OCI-M1 (cell line): ENCODE measurements at places on chromosomes 5 and 9.
A peak's percentile ranks its signal among the peaks of the same experiment; 100 is the strongest.

- no peak for DNase-seq
Measured at GRCh38 chr9:13923381-13923780, 390.6 kb downstream of the NFIB start.

DNA sequence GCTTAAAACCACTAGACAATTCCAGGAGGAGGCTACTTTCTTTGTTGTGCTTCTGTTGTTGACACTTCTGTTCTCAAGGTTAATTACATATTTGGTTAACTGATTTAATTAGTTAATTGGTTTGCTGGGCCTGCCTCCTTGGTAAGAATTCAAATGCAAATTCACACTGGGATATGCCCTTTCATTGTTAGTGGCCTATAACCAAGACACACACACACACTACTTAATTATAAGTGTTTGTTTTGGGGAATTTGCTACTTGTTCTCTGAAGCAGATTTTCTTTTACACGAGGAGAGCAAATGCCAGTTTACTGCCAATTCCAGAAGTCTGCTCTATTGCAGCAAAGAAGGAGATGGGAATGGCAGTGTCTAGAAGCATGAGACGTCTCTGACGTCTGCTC, 101.6 kb upstream of the BASP1 start:
- DNase-seq: no peak

DNA sequence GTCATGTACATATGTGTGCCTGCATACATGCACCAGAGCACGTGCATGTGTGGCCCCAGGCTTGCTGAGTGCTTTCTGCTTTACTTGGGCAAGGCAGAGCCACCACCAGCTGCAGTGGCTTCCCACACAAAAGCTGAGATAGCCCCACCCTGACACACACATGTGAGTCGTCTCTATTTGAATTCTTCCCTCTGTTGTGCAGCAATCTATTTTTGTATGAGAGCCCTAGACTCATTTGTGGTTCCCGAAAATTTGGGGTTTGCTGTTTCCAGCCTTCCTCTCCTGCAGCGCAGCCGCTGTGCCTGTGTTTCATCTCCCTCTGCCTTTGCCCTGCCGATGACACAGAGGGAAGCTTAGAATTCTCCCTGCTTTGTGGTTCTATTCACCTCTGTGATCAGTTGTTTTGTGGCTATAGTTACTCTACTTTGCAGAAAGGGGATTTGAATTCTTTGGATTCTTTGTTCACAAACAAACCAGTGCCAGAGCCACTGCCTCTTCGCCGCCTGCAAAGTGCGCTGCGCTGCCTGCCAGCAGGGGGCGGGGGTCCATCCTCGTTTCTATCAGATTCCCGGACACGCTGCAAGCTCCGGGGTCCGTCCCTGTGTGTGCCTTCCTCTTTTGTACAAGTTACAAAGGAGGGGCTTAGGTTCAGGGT, 95.8 kb upstream of the DAP start:
- DNase-seq: peak; percentile 44

GRCh38 chr5:132646583-132647266, 11.2 kb upstream of the IL13 start:
- no peak for DNase-seq

DNA sequence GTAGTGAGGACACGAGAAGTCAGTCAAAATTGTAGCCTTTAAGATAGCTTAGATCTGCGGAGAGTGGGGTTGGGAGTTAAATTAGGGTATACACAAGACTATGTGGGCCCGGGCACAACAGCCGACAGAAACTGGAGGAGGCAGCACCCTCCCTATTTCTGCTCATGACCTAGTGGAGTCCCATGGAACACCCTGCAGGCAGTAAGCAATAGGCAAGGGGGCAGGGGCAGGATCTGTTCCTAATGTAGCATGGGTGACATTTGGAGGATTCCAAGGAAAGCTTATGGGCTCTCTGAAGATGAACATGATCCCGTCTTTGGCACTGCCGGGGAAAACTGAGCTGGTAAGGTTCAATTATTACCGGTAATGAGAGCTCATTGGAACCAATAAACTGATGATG, 67.0 kb downstream of the FEM1C start:
- DNase-seq: no peak

DNA sequence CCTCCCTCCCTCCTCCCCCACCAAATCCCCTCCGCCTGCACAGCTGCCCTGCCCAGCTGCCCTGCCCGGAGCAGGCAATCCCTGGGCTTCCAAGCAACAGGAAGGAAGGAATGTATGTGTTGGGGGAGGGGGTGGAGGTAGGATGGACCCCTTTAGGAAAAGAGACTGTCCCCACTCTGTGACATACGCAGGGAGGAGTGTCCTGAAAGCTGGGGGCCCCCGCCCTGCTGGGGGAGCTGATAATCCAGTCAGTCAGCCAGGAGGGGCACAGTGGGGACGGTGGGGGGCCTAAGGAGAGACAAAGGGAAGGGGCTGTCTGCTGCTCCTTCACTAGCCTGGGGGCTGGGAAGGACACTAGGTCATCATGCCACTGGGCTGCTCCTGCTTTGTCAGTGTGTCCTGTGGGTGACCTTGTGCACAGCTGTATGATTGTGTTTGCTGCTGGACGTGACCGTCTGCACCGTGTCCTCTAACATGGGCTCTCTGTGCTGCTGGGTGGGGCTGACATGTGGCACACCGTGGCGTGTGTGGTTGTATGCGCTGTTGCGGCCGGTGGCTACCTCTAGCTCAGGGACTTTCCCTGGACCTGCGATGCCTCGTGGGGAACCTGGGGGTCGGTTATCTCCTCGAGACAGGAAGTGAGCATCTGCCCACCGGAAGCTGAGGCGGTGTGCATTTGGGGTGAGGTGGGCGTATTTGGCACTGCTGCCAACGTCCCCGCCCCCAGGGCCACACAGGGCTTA, 3.0 kb downstream of the N4BP3 start:
- peak; percentile 13 for DNase-seq

GRCh38 chr5:128965638-128966302, 482 bp downstream of the SLC27A6 start:
- DNase-seq: no peak

DNA sequence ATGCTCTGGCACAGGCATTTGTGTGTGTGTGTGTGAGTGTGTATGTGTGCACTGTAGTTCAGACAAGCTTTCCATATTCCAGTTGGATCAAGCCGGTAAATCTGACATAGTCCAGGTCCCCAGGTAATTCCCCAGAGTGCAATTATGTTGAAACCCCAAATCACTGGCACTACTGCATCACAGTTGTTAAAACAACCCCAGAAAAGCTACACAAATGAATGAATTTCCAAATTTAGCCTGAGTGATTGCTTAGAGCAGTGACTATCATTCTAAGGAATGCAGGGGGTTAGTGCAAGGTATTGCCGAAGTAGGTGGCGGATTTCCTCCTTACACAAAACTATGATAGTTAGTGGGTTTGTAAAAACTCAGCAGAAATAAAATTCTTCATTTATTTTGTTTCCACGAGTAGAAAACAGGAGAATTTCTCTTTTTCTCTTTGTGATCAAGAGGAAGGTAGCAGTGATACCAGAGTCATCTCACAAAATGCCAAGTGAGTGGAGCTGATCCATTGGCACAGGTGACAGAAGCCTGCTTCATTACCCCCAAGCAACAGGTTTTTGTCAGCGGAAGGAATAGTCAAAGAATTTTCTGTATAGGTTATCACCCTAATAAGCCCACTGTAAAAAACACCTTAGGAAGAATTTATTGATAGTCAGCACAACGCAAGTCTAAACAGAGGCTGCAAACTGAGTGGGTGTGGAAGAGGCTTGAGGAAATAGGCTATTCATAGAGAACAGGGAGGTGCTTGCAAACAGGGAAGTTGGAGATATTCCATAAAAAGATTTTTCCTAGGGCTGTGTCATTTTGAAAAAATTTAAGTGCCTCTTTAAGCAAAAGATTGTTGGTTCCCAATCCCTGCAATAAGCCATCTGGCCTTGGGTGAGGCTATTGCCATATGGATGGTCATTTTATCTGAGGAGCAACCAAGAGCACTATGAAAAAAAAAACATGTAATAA, 385.1 kb downstream of the CHSY3 start:
- DNase-seq: no peak

GRCh38 chr9:33202018-33202417, 34.9 kb upstream of the B4GALT1 start:
- DNase-seq: no peak

- no peak for DNase-seq
Measured at GRCh38 chr5:172530878-172531703, 76.8 kb upstream of the SH3PXD2B start.

GRCh38 chr5:91118796-91119195, 264.3 kb downstream of the ARRDC3 start:
- DNase-seq: no peak

- no peak for DNase-seq
Measured at GRCh38 chr5:73687357-73687756, 61.4 kb downstream of the ARHGEF28 start.

DNA sequence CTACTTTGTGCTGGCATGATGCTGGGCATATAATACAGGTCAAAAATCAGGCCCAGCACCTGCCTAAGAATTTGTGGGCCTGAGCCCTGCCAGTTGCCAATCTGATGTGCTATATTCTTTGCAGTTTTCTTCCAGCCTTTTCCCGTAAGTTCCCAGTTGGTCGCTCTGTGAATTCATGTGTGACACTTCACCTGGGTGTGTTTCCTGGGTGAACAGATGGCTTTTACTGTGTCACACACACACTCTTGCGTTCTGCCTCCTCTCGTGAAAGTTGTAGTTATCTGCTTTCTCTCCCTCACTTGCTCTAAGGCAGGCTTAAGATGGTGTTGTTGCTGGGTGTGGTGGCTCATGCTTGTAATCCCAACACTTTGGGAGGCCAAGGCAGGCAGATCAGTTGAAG, 153.5 kb upstream of the DMRT1 start:
- no peak for DNase-seq

DNA sequence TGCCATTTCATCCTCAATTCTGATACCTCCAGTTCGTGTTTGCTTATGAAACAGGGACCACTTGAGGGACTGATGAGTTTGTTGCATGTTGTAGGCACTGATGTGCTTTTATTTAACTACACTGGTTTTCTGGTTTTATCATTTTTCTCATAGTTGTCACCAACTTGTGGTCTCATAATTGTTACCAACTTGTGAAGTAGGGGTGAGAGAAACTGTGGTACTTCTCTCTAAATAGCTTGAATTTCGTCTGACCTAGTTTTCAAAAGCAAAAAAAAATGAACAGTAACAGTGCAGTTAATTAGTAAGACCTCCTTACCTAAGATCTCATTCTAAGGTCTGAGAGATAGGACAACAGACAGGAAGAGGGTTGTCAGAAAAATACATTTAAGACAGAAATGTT, 78.0 kb downstream of the ANXA2R start:
- no peak for DNase-seq

GRCh38 chr9:83062651-83063527, at the start of gene RASEF:
Gene RASEF, minus strand, starts transcription at chr9:83063142. Its CDS starts 275 bp downstream, at chr9:83062867.
- no peak for DNase-seq

DNA sequence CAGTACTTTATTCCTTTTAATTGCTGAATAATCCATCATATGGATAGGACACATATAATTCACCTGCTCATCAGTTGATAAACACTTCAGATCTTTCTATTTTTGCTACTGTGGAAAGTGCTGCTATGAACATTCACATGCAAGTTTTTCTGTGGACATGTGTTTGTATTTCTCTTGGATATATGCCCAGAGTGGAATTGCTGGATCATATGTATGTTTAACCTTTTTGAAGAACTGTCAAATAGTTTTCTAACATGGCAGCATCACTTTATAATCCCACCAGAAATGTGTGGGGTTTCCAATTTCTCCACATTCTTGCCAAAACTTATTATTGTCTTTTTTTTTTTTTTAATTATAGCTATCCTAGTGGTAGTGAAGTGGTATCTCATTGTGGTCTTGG, 15.1 kb downstream of the CARTPT start:
- no peak for DNase-seq

DNA sequence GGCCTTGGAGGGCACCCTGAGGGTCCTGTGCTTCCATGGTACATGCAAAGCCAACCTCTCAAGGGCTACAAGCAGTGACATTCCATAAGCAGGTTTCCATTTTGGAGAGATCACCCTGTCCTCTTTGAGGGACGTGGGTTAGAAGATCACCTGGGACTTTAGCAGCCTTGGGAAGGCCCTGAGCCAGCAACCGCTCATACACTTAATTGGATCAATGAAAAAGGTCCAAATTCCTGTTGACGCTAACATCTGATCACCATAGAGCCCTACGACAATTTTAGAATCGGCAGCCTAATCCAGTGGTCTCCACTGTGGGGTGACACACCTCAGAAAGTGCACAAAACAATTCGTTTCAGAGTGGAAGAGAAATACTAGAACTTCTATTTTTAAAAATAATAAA, 196.0 kb upstream of the NR3C1 start:
- DNase-seq: no peak

- DNase-seq: no peak
Measured at GRCh38 chr9:21656776-21657674, 145.4 kb upstream of the MTAP start.

DNA sequence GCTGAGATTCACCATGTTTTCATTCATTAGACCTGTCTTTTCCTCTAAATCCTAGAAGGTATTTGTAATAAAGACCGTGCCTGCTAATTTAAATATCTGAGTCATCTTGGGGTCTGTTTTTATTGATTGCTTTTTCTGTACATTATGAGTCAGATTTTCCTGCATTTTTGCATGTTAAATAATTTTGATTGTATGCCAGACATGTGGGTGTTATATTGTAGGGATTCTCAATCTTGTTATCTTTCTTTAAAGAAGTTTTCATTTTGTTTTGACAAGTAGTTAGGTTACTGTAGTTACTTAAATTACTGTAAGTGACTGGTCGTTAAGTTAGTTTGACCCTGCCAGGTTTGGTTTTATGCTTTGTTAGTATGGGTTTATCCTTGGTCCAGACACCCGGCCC, 35.1 kb downstream of the EXOSC2 start:
- DNase-seq: no peak

- no peak for DNase-seq
Measured at GRCh38 chr5:66475731-66476130, 120.5 kb upstream of the MAST4 start.

DNA sequence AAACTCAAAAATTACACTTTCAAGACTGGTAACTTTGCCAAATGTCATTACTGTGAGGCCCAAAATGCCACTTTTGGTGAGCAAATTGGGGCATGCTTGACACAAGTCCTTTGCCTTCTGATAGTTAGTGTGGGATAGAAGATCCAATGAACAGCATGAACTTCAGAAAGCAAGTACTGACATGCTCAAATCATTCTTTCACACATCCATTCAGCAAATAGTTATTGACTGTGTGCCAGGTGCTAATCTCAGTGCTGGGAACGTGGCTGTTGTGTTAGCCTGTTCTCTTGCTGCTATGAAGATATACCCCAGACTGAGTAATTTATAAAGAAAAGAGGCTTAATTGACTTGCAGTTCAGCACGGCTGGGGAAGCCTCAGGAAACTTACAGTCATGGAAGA, 247.0 kb downstream of the CHSY3 start:
- no peak for DNase-seq
